ENCODE measurements at places on chromosomes 2 and 18.

GRCh38 chr18:22286585-22286984 is 117.2 kb downstream of the GATA6 start:
- DNase-seq: no peak

GRCh38 chr2:100783987-100784386 is 36.0 kb upstream of the NPAS2 start:
- DNase-seq: no peak

GRCh38 chr2:66101206-66101605 is 333.7 kb upstream of the MEIS1 start:
- no peak for DNase-seq

- DNase-seq: no peak
Measured at GRCh38 chr2:112582314-112582746, 2.1 kb upstream of the CHCHD5 start.

DNA sequence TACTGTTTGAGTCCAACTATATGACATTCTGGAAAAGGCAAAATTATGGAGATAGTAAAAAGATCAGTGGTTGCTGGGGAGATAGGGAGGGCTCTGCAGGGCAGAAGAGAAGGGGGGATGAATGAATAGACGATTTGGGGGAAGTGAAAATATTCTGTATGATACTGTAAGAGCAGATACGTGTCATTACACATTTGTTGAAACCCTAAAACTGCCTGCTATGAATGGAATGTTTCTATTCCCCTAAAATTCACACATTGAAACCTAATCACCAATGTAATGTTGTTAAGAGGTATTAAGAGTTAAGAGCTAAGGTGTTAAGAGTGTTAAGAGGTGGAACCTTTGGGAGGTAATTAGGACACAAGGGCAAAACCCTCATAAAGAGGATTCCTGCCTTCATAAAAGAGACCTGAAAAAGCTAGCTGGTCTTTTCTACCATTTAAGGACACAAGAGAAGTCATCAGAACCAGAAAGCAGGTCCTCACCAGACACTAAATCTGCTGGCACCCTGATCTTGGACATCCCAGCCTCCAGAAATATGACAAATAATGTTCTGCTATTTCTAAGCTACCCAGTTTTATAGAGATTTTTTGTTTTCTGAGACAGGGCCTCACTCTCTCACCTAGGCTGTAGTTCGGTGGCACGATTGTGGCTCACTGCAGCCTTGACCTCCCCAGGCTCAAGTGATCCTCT is 76.2 kb downstream of the ATAD2B start:
- no peak for DNase-seq

GRCh38 chr2:195168369-195168768 is 488.7 kb upstream of the SLC39A10 start:
- no peak for DNase-seq

- DNase-seq: no peak
Measured at GRCh38 chr18:63451799-63452660, 24.7 kb upstream of the SERPINB5 start.

- DNase-seq: no peak
Measured at GRCh38 chr2:142031656-142032055, 99.2 kb downstream of the LRP1B start.

- DNase-seq: no peak
Measured at GRCh38 chr2:84201158-84201557, 257.9 kb downstream of the SUCLG1 start.

DNA sequence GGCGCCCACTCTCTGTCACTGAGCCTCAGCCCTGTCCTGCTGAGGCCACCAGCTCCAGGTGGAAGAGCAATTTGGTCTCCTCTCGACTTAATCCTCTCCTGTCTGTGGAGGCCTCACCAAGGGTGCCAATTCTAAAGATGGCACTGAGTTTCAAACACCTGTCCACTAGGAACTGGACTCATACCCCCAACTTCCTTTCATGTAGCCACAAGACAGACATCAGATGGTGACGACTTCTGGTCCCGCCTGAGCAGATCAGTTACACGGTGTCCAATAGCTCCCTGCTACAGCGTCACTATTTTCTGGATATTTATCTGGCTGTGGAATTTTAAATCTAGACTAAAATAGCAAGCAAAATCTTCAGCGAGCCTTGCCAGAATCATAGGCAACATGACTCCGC is 24.5 kb upstream of the SP5 start:
- DNase-seq: no peak

- no peak for DNase-seq
Measured at GRCh38 chr2:95317123-95317500, 20.0 kb downstream of the KCNIP3 start.

DNA sequence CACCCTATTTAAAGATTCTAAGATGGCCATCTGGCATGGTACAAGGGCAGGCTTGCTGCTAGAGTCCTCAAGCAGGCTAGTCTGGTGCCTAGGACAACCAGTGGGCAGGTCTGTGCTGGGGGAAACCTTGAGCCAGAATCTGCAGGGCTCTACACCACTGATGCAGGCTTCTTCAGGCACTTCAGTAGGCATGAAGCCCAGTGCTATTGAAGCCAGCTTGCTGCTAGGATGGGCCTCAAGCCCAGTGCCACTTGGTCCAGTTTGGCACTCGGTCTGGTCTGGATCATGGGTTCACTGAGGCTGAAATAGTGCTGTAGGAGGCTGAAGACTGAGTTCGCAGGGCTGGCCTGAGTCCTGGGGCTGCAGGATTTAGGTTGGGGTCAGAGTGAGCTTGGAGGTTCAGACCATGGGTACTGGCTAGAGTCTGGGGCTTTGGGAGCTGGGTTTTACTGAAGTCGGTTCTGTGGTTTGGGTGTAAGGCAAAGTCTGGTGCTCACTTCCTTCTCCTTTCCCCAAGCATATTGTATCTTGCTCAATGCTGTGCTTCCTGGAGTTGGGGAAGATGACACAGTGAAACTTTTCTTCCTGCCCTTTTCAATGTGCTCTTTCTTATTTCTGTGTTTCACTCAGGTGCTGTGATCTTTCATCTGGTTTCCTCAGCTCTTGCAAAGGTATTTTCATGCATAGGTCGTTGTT is 41.2 kb downstream of the SP100 start:
- no peak for DNase-seq

GRCh38 chr2:229900012-229900411 is 21.8 kb downstream of the TRIP12 start:
- no peak for DNase-seq

DNA sequence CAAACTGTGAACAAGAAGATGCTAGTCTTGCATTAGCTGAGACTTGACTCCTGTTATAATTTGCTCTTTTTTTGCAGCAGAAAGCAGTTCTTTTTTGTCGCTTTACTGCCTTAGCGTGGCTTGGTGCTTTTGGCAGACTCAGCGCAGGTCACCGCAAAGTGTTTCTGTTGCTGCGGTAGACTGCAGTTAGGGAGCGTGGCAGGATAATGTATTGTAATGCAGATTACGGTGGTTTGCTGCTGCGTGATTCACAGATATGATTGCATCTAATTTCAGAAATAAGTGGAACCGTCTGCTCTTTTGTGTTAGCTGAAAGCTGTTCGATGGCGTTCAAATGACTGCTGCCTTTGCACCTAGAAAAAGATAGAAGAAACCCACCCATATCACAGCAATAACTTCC is 131.6 kb upstream of the SATB2 start:
- no peak for DNase-seq

- no peak for DNase-seq
Measured at GRCh38 chr2:178219247-178219646, 24.9 kb downstream of the OSBPL6 start.

DNA sequence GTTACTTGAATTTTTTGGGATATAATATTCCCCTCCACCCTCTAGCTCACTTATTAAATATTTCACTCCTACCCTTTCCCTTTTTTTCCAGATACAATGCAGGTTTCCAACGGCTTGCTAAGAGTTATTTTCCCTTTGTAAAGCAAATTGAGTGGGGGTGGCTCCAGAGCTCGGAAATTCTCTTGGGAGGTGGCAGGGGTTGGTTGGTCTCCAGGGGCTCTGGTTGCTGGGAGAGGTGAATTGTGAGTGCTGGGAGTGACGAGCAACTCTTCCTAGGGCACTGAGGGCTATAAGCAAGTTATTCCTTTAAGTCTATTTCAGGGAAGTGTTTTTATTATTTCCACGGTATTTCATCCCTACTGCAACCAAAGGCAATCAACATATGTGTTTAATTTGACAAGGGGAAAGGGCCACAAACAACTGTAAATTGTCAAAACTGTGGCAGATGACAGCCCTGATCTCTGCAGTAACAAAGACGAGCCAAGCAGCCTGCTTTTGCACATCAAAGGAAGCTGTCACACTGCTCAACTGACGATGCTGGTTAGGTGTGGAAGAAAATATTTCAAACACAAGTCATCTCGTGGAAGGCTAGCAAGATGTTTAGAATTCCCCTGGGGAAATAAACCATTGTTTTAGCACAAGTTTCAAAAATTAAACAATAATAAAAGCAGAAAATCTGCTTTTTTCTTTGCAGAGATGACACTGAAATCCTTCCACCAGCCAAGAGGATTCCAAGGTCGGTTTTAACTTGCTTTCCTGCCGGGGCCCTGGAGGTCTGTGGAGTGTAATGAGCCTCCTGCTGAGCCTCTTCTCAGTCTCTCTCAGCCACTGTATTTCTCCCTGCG is 34.8 kb upstream of the ASXL2 start:
- no peak for DNase-seq

DNA sequence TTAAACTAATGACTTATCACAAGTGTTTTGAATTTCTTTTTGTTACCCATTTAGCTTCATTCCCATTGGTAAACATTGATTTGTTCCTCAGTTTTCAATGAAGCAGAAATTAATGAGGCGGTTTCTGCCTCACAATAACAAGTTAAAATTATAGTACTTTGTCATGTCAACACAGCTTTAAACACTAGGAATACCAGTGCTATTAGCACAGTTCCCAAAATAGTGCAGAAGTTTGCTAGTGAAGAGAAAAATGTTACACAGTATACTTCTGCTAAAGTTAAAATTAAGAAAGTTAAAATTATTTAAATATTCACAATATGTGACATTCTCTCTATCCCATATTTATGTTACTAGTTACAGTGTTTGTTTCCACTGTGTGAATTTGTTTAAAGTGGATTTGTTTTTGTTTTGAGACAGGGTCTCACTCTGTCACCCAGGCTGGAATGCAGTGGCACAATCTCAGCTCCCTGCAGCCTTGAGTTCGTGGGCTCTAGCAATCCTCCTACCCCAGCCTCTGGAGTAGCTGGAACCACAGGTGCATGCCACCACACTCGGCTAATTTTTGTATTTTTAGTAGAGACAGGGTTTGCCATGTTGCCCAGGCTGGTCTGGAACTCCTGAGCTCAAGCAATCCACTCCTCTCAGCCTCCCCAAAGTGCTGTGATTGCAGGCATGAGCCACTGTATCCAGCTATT is 3.8 kb upstream of the CHN1 start:
- DNase-seq: no peak

GRCh38 chr2:18797133-18797845 is 207.9 kb upstream of the NT5C1B start:
- DNase-seq: no peak

DNA sequence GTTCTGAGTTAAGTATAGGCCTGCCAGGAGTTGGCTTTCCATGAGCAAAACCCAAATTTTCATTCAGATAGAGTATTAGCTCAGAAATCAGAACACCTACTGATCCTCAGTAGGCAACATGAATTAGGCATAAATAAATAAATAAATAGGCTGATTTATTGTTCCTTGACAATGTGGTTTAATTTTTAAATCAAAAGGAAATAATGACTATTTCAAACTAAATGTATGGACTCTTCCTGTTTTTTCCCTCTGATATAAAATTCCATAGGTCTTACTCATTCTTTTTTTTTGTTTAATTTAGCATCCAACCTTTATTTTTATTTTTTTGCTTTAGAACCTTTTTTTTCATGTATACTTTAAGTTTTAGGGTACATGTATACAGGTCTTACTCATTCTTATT is 140.2 kb upstream of the ITGA6 start:
- no peak for DNase-seq

DNA sequence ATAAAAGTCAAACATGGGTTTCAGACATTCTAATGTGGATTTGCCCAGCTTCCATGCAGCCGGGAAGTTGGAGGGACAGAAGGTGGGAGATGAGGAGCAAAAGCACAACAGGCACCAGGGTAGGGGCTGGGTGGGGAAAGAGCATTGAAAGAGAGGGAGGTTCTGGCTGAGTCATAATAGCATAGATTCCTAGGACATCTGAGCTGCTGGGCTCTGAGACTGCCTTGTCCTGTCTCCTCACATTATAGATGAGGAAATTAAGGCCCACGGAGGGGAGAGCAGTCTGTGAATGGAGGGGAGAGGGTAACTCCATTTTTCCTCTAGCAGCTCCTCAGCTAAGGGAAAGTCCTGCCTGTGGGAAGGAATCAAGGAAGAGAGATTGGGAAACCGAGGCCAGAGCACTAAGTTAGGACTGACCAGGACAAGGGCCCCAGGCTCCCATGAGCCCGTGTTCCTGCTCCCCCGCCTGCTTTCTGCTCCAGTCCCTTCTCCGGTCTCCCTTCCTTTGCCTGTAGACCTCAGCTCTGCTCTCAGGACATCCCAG is 26.2 kb downstream of the SH2D6 start:
- no peak for DNase-seq

DNA sequence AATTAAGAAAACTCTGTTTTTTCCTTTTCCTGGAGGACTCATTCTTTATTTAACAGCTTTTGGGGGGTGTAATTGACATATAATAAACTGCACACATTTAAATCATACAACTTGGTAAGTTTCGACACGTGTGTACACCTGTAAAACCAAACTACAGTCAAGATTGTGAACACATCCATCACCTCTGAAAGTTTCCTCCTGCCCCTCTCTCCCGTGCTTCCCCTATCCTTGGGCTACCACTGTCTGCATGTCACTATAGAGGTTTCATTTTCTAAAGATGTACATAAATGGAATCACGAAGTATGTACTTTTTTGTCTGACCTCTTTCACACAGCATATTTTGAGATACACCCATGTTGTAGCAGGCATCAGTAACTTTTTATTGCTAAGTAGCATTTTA is 100.0 kb downstream of the BIN1 start:
- DNase-seq: no peak

DNA sequence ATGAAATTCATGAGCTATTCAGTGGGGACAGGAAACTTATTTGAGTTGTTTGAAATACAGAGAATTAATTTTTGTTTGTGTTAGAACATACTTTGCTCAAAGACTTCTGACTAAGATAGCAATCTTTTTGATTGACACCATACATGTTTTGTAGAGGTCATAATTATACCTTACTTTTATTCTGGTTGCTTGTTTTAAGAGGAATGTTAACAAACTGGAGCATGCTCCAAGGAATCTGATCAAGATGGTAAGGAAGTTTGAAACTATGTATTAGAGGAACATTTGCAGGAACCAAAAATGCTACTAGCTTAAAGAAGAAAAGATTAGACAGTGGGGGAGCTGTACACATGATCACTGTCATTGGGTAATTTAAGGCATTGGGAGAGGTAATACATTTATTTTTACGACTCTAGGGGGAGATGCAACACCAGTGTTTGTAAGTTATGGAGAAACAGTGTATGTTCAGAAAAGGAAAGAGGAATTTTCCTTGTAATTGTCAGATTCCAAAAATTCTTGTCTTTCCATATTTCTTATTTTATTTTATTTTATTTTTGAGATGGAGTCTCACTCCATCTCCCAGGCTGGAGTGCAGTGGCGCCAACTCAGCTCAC is 8.0 kb downstream of the AGFG1 start:
- no peak for DNase-seq

- no peak for DNase-seq
Measured at GRCh38 chr2:11680182-11680900, 10.3 kb upstream of the NTSR2 start.
